ENCODE measurements at places on chromosomes 7 and 10.

- H3K27me3 ChIP-seq: peaks cover 23% of the 10 kb centered on the region
- no peak overlapping the region for H3K27ac ChIP-seq
- H3K4me3 ChIP-seq: no peak overlapping the region
- H3K36me3 ChIP-seq: peaks cover 2% of the 10 kb centered on the region
Measured at GRCh38 chr10:132882069-132882951, 60.1 kb downstream of the CFAP46 start.

DNA sequence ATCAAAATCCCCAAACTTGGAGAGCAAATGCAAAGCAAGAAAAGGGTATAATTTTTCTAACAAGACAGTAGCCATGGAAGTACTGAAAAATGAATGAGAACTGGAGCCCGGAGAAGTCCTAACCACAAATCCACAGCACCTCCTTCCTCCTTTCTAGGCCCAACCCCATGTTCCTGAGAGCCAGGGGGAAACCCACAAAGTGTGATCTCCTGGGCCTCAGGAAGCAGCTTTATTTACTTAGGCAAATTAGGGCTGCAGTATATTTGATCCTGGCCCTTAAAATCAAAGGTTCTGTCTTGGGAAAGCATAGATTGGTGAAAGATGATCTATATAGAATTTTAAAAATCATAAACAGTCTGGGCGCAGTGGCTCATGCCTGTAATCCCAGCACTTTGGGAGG is 103.0 kb downstream of the DOCK4 start:
- H3K27ac ChIP-seq: no peak overlapping the region
- H3K4me1 ChIP-seq: peaks cover 2% of the 10 kb centered on the region
- no peak for DNase-seq
- H3K4me3 ChIP-seq: no peak overlapping the region
- peaks cover 25% of the 10 kb centered on the region for H3K27me3 ChIP-seq

DNA sequence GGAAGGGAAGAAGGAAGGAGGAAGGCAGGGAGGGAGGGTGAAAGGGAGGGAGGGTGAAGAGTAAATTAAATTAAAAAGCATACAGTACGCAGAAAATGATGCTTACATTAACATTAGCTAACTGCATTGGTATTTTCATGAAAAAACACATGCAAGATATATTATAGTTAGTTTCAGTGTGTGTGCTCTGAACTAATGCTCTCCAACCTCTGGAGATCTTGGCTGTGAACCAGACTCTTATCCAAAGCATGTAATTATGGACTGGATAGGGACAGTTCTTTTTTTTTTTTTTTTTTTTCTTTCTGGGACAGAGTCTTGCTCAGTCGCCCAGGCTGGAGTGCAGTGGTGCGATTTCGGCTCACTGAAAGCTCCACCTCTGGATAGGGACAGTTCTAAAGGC is 357.0 kb downstream of the FRMD4A start:
- no peaks in the 10 kb centered on the region for H3K27me3 ChIP-seq
- no peak overlapping the region for H3K4me3 ChIP-seq
- H3K36me3 ChIP-seq: no peaks in the 10 kb centered on the region

DNA sequence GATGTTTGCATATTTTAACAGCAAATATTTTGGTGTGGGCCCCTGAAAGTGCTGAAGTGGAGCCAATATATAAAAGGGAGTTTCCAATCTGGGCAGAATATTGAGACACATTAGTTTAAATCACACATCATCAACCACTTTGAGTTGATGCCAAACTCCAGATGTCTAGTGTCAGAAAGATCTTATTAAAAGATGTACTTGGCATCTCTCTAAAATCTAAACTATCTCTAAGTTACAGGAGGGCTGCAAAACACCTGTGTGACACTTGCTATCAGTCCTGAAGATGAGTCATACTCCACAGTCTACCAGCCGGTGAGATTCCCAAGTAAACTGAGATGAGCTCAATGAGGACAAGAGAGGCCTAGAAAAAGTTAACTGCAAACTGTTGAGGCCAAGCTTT is 11.4 kb downstream of the JAZF1 start:
- peaks cover 2% of the 10 kb centered on the region for H3K36me3 ChIP-seq
- H3K4me1 ChIP-seq: peaks cover 17% of the 10 kb centered on the region
- no peak for DNase-seq
- H3K27me3 ChIP-seq: no peaks in the 10 kb centered on the region

GRCh38 chr10:241966-242643 is 106.8 kb downstream of the ZMYND11 start:
- no peaks in the 10 kb centered on the region for H3K27me3 ChIP-seq
- H3K4me3 ChIP-seq: no peak overlapping the region
- H3K4me1 ChIP-seq: no peaks in the 10 kb centered on the region

- H3K36me3 ChIP-seq: no peaks in the 10 kb centered on the region
- DNase-seq: no peak
- no peak overlapping the region for H3K27ac ChIP-seq
- H3K27me3 ChIP-seq: peaks cover 21% of the 10 kb centered on the region
Measured at GRCh38 chr7:155939350-155939749, 127.1 kb upstream of the SHH start.

- peaks cover 3% of the 10 kb centered on the region for H3K4me1 ChIP-seq
- H3K27me3 ChIP-seq: peaks cover 41% of the 10 kb centered on the region
- H3K4me3 ChIP-seq: no peak overlapping the region
- DNase-seq: no peak
- no peak overlapping the region for H3K27ac ChIP-seq
Measured at GRCh38 chr7:16794986-16795385, 9.8 kb downstream of the AGR2 start.

DNA sequence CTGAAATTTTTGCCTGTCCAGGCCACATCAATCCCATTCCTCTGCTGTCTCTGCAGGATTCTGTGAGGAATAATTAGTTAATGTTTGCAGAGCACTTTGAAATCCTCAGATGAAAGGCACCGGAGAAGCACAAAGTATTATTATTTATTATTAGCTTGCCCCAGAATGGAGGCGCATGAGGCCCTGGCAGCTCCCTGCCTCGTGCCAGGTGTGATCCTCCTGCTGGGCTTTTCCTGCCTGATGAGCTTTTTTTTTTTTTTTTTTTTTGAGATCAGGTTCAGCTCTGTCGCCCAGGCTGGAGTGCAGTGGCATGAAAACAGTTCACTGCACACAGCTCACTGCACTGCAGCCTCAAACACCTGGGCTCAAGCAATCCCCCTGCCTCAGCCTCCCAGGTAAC is 65.2 kb downstream of the TCF7L2 start:
- peaks cover 8% of the 10 kb centered on the region for H3K27me3 ChIP-seq
- H3K36me3 ChIP-seq: no peaks in the 10 kb centered on the region
- DNase-seq: no peak

GRCh38 chr7:144628176-144628575 is 207.7 kb downstream of the TPK1 start:
- peaks cover 3% of the 10 kb centered on the region for H3K36me3 ChIP-seq
- H3K4me1 ChIP-seq: no peaks in the 10 kb centered on the region
- no peak overlapping the region for H3K27ac ChIP-seq
- no peaks in the 10 kb centered on the region for H3K27me3 ChIP-seq
- no peak overlapping the region for H3K4me3 ChIP-seq
